ENCODE measurements at places on chromosomes 6 and 20.

DNA sequence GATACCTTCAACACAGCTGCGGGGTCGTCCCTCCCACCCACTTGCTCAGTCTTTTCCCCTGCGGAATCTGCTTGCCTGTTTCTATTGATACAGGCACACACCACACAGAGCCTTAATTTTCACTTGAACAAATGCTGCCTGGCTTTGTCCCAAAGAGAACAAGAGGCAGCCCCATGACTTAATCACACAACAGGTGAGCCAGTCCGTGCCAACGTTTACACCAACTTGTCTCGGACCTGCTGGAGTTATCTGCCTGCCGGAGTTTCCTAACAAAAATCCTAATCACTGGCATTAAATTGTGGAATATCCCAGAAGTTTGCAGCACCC lies 186.8 kb upstream of the RREB1 start:
- no peak for ATAC-seq

DNA sequence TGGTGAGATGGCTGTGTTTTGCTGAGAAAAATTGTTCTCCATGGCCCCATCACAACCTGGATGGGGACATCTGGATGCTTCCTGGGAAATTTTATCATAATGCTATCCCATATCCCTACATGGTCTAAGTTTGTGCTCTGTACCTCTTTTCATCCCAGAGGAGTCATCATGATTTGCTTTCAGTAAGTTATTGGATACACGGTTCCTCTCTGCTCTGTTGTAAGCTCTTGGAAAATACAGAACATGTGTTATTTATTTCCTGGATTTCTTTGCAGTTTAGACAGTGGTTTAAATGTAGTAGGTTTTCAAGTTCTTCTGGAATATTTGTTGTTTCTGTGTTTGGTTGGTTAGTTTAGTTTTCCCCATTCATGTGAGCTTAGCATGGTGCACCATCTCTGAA lies 129.2 kb upstream of the ECI2 start:
- ATAC-seq, result no peak

- no peak for ATAC-seq
These were observed 16.9 kb downstream of the RARS2 start for GRCh38 chr6:87572883-87573282.

- ATAC-seq, result peak; percentile 62
These were observed 104.9 kb upstream of the PRDM1 start for GRCh38 chr6:105981002-105981887.

DNA sequence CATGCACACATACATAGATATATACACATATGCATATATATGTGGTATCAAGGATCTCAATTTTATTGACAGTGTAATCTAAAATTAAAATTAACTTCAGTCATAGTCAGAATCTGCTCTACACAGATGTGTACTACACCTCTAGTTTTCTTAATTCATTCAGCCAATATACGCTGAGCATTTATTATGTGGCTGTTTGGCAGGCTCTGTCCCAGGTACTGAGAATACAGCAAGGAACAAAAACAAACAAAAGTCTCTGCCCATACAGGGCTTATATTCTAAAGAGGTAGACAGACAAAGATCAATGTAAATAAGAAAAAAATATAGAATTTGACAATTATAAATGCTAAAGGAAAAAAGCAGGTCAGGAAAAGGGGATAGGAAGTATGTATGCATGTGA lies 7.8 kb upstream of the RGS17 start:
- ATAC-seq, result no peak

- ATAC-seq, result no peak
These were observed 28.0 kb downstream of the HFE start for GRCh38 chr6:26115226-26115625.

DNA sequence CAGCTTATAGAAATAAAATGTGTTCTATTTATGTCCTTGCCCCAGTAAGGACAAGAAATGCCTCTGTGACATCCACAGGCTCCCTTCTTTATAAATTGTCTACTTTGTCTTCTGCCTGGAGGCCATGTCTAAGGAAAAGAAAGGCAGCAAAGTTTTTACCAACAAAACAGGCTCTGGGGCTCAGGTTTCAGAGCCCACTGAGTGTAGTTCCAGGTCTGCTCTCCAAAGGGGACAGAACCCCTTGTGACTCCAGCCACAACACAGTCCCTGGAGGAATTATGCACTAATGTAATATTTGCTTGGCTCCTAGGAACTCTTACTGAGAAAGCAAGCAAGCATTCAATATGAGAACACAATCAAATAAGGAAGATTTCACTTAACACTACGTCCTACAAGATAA lies 80.1 kb downstream of the PAK5 start:
- ATAC-seq, result no peak

- no peak for ATAC-seq
These were observed 201.2 kb upstream of the MYLIP start for GRCh38 chr6:15927531-15928225.

GRCh38 chr6:75108333-75108974 lies 97.4 kb downstream of the COL12A1 start:
- ATAC-seq, result no peak

DNA sequence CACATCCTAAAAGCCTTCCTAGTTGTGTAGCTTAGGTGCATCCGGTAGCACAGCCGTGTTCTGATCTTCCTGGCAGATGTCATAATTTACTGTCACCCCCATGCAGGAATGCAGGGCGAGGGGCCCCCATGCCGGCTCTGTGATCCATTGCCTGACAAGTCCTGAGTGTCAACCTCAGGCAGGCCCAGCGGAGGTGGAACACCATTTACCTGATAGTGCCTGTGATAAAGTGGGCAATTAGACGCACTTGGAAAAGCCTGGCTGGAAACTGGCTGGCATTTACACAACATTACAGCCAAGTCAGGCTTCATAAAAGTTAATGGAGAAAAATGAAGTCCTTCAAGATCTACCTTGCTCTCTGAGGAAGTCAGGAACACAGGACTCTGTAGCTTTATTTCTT lies 521.4 kb upstream of the JAG1 start:
- ATAC-seq, result no peak

DNA sequence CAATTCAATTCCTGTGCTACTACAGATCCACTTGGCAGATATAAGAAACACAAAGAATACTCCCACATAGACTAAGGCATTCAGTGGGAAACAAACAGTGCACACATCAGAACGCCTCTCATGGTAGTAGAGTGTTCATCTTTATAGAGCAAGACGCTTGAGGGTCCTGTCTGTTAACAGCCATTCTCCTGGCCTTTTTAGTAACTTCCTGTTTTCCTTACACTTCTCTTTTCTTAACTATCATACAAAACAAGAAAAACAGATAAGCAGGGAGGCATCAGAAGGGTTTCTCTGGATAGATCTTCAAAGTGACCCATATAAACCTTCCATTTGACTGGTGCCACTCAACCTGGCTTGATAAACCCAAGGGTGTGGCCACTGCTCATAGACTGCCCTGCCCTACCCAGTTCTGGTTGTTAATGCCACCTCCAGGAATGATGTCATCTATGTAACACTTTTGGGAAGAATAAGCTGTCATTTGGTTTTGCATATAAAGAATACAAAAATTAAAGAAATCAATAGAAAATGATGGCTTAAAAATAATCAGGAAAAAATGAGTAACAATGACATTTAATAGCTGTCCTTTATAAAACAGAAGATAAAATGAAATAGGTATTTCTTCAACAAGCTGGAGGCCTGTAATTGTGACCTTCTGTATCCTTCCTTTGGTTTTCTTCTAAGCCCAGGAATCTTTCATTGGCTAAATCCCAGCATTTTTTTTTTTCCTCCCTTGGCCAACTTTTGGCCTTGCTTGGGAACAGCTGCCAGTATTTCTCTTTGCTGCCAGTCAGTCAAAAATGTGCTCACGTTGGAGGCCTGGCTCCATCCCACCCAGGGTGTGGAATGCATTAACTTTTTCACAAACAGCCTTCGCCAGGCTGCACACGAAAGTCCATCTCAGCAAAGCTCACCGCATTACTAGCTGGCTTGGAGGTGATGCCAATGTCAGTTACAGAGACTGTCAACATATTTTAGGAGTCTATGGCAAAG lies 103.5 kb downstream of the GJA10 start:
- peak; percentile 74 for ATAC-seq

DNA sequence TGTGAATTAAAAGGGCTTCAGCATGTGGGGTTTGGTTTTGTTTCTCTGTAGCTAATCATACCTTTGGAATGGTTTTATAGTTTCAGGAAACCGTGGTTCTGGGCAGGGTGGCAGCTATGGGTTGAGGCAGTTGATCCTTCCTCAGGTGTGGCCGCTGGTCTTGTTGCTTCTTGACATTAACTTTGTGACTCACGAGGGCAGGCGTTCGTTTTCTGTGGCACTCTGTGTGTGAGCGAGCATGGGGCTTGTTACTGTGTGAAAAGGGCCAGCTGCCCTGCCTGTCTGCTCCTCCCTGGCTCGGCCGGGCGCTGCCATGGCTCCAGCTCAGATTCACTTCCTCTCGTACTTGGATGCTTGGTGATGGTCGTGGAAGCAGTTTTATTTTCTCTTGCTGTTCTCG lies 16.2 kb downstream of the DNAJC5 start:
- no peak for ATAC-seq

- ATAC-seq, result no peak
These were observed 38.4 kb downstream of the KIF3B start for GRCh38 chr20:32315891-32316290.

- no peak for ATAC-seq
These were observed 274.3 kb downstream of the QKI start for GRCh38 chr6:163688739-163689362.

GRCh38 chr6:117607511-117607910 lies 5.2 kb upstream of the GOPC start:
- ATAC-seq, result no peak

DNA sequence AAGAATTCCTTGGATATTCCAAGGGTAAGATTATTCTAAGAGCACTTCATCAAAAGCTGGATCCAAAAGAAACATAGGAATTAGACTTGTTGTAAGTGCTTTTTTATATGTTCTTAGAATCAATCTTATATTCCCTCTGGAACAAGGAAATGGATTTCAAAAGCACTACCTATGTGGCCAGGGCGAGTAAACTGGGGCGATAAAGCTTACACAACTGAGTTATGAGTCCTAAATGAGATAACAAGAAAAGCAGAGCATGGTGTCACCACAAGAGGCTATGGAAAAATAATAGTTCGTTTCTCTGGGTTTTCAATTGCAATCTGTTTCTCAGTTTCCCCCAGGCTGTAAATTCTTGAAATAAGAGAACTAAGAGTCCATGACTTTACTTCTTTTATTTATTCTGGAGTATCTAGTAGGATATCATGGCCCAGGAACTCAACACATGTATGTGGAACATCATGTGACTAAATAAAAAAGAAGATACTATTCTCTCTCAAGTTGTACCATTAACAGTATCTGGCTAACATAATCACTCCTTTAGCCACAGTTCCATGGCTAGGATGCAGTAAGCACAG lies 51.5 kb downstream of the NUDT3 start:
- no peak for ATAC-seq

DNA sequence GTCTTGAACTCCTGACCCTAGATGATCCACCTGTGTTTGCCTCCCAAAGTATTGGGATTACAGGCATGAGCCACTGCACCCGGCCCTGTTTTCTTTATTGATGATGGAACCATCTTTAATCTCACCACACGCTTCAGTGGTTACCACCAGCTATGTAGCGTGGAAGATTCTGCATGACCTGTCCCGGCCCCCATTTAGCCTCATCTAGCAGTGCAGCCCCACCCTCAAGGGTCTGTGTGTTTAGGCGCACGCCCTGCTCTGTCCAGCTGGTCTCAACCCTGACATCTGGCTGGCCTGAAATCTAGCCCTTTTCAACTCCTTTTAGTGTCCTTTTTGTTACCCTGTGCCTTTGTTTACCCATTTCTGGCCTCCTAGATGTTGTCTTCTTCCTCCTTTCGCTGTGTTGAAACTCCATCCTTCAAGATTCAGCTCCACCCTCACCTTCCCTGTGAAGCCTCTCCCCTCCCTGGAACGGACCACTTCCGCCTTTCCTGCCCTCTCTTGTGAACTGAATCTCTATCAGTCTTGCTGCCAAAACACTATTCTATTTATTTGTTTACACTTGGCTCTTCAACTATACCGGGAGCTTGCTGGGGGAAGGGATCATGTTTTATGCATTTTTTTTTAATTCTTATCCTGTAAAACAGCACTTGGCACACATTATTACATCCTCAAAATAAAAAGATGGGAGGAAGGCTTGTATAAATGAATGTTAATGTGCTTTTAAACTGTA lies 101.0 kb upstream of the MTHFD1L start:
- ATAC-seq, result no peak

GRCh38 chr6:33575211-33575610 lies 4.9 kb downstream of the BAK1 start:
- no peak for ATAC-seq

All from SK-N-SH treated with all-trans-retinoic acid at 6 μM for 48 hours (cell line).